ENCODE measurements at places on chromosomes 6 and 20.

GRCh38 chr6:52552278-52552643 is 24.6 kb downstream of the TRAM2 start:
- DNase-seq, result no peak

DNA sequence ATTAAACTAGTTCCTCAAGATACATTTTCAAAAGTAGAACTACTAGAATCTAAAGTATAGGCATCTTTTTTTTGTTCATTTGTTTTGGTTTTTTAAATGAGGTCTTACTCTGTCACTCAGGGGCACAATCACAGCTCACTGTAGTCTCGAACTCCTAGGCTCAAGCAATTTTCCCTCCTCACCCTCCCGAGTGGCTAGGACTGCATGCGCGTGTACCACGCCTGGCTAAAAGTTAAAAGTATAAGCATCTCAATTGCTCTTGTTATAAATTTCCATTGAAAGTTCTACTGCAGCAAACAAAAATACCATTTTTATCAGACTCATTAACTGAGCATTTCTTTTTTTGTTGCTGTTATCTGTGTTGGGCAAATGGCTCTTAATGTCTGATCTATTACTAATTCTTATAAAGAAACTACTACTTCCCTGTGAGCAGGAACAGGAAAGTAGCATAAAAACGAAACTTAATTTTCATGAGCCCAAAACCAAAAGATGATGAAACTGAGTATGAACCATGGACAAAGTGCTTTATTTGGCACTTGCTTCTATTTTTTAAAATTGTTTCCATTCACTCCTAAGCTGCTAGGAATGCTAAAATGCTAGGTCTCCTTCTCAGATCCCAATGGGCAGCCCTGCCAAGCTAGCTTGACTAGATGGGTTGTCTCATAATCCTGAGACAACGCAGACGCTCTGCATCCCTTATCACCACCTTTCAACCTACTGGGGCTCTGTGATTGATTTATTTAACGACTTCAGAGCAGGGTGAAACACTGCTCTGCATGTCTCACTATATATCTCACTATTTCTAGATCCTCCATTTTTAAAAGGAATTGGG is 36.9 kb downstream of the TRPC4AP start:
- DNase-seq, result peak; percentile 32

- no peak for DNase-seq
These were observed 11.3 kb downstream of the RAMACL start for GRCh38 chr6:166575205-166575604.

DNA sequence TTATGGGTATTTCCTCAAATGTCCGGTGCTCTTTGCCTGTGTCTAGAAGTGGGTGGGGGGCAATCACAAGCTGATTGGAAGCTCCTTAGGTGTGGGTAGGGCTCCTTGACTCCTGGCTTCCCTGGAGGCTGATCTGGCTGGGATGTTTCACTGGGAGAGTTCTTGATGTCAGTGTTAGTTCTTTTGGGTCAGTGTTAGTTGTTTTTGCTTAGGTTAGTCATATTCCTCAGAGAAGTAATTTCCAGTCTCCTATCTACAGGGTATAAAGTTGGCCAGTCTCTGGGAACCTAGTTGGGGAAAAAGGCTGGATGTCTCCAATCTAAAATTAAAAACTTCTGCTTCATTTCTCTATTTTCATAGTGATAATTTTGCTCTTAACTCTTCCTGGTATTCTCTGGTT is 23.6 kb downstream of the CDC5L start:
- DNase-seq, result no peak

DNA sequence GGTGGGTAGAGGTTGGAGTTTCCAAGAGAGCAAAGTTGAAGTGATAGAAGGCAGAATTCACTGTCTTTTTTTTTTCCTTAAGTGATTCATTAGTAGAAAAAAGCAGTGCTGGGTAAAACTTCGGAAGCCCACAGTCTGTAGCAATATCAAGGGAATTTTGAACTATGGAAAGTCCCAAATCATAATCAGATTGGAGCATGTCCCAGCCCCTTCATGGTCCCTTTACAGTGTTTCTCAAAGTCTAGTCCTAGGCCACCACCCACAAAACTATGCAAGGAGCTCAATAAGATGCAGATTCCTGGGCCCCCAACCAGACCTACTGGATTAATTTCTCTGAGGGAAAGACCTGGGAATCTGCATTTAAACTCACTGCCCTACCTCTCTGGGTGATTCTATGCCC is 22.6 kb downstream of the NEDD9 start:
- no peak for DNase-seq

DNA sequence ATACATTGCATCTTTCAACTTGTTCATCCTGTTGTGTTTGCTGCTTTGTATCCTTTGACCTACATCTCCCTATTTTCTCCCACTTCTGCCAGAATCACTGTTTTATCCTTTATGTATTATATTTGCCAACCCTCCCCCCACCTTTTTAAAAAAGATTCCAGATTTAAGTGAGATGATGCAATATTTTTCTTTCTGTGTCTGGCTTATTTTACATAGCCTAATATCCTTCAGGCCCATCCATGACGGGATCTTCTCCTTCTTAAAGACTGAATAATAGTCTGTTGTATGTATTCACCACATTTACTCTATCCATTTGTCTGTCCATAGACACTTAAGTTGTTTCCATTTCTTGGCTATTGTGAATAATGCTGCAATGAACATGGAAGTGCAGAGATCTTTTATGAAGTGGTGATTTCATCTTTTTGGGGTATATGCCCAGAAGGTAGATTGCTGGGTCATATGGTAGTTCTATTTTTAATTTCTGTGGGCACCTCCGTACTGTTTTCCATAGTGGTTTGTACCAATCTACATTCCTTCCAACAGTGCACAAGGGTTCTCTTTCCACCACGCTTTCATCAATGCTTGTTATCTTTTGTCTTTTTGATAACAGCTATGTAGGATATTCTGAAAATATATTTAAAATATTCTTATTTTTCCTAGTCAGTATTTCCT is 181.0 kb downstream of the CDKAL1 start:
- no peak for DNase-seq

- DNase-seq, result no peak
These were observed 13.7 kb upstream of the TBC1D22B start for GRCh38 chr6:37243816-37244370.

Data from ELR (cell line).